Aorta (tissue), 5 donors: ENCODE measurements at places on chromosomes 3 and 15.

DNA sequence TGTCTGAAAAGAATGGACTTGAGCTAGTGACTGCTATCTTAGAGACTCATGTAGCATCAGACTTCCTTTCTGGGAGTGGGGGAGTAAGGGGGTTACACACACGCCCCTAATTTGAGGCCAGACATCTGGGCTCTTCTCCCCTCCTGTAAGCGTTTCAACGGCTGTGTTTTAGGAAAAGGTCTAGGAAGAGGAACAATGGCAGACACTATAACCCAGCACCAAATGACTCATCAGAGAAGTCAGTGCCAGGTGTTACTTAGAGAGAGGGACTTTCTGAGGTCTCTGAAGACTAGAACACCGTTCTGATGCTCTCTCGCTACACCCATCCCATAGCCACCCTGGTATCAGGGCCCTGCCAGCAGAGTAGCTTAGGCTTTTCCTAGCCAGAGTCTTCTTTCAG lies 65.5 kb downstream of the SSUH2 start:
- H3K4me3 ChIP-seq = no peak overlapping the region
- DNase-seq = no peak
- no peaks in the 10 kb centered on the region for H3K27me3 ChIP-seq
- peaks cover 3% of the 10 kb centered on the region for H3K36me3 ChIP-seq

DNA sequence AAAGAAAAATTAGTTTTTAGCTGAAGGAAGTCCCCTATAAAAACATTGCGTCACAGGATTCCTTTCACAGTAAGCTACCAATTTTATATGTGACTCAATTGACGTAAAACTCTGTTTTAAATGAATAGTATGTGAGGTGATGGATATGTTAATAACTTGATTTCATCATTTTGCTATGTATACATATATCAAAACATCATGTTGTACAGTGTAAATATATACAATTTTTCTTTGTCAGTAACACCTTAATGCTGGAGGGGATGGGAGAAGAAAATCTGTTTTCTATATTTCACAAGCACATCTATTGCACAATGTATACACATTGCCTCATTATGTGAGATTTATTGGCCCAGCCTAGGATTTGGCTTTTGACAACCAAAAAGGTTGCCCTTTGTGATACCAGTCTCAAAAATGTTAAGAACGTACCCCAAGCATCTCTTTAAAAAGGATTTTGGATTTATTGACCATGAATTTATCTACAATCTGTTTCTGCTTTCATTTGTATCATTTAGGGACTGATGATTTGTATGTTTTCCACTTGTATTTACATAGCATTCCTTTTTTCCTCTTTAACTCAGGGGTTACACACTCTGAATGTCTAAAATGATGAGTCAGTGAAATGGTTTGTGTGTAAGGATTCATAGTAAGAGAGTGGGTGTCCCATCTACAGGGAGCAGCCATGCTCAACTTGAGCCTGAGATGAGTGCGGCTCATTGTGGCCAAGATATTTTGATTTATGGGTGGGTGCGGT lies 62.6 kb downstream of the CRTC3 start:
- no peak overlapping the region for H3K4me3 ChIP-seq
- H3K27ac ChIP-seq = no peak overlapping the region
- no peaks in the 10 kb centered on the region for H3K27me3 ChIP-seq
- H3K36me3 ChIP-seq = no peaks in the 10 kb centered on the region
- H3K4me1 ChIP-seq = peaks cover 8% of the 10 kb centered on the region

DNA sequence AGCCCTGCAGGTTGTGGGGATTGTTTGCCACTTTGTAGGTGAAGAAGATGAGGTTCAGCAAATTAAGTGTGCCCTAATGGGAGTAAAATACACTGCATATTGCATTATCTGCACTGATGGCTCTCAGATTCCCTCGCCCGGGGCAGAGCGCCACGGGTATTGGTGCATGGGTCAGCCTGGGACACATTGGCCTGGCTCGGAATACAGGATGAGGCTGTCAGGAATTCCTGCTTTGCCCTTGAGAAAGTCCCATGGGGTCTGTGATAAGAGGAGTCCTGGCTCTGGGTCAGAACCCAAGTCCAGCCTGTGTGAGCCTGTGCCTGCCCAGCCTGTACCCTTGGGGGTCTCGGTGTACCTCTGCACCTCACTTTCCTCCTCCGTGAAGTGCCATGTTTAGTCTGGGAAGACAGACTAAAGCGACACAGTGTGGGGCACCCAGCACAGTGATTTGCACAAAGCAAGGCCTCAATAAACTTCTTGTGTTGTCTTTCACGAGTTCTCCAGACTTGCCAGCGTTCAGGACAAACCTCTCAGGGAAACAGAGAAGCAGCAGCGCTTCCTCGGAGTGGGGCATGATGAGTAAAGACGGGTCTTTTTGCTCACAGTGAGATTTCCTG lies 107.6 kb downstream of the LRRK1 start:
- peak; percentile 36 for DNase-seq
- H3K4me1 ChIP-seq = no peaks in the 10 kb centered on the region
- no peaks in the 10 kb centered on the region for H3K27me3 ChIP-seq
- no peak overlapping the region for H3K4me3 ChIP-seq
- peaks cover 2% of the 10 kb centered on the region for H3K36me3 ChIP-seq

DNA sequence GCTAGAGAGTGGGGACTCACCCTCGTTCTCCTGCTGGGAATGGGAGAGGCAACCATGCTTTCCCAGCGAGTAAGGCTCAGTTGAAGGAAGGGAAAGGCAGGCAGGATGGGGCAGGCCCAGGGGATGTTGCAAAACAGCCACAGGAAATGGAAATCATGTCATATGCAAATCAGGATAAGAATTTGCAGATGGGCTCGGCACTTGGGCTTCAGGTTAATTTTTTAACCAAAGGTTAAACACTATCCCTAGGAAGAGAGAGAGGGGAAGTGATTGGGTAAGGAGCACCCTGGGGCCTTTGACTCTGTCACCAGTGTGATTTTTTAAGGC lies 14.6 kb upstream of the PLA2G4E start:
- no peak for DNase-seq
- no peaks in the 10 kb centered on the region for H3K27me3 ChIP-seq
- H3K4me1 ChIP-seq = no peaks in the 10 kb centered on the region
- H3K4me3 ChIP-seq = no peak overlapping the region
- no peak overlapping the region for H3K27ac ChIP-seq

- no peak overlapping the region for H3K27ac ChIP-seq
- no peak for DNase-seq
- no peaks in the 10 kb centered on the region for H3K4me1 ChIP-seq
- H3K36me3 ChIP-seq = no peaks in the 10 kb centered on the region
Observed at GRCh38 chr15:26624128-26624527, 148.7 kb downstream of the GABRB3 start.

GRCh38 chr3:177633671-177634207 lies 436.5 kb upstream of the TBL1XR1 start:
- no peak for DNase-seq
- no peaks in the 10 kb centered on the region for H3K4me1 ChIP-seq
- H3K4me3 ChIP-seq = no peak overlapping the region
- no peak overlapping the region for H3K27ac ChIP-seq

DNA sequence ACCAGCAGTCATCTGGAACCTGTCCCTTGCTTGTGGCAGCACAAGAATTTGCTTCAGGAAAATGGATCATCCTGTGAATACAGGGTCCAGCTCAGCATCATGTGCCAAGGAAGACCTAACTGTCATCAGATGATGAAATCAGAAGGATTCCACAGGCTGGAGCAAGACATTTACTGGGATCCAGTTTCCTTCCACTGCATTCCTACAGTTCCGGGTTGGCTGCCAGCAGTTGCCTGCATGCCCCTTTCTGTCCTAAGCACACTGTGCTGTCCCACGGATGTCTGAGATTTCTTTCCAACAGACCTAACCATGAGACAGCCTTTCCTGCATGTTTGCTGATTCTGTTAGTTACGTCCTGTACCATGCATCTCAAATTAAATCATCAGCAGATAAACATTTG lies 140.7 kb downstream of the IMPG2 start:
- no peaks in the 10 kb centered on the region for H3K27me3 ChIP-seq
- H3K27ac ChIP-seq = no peak overlapping the region
- no peak for DNase-seq
- H3K36me3 ChIP-seq = no peaks in the 10 kb centered on the region

DNA sequence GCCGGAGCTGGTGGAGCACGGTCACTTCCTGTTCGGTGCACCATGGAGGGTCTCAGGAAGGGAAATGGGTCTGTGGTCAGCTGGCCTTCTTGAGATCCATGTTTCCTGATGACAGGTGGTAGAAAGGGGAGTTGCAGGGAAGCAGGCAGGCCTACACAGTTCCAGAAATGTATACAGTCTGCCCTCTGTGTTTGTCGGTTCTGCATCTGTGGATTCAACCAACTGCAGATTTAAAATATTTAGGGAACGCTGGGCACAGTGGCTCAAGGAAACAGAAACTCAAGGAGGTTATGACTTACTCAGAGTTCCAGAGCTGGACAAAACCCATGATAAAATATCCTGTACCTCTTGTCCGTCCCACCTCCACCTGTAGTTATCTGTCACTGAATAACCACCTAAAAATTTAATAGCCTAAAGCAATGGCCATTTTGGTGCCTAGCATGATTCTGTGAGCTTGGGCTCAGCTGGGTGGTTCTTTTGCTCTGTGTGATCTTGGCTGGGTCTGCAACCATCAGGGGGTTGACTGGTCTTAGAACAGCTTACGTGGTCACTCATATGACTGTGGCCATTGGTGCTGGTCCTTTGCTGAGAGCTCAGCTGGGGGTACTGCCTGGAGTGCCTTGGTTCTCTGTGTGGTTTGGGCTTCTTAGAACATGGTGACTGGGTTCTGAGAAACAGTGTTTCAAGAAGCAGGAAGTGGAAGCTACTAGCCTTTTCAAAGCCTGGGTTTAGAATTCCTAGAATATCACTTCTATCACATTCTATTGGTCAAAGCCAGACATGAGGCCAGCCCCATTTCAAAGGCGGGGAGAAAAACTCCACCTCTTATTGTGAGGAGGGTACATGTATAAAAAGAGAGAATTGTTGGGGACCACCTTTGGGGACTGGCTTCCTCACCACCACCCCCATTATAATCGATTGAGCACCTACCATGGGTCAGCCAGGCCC lies 239.7 kb upstream of the BHLHE40 start:
- no peaks in the 10 kb centered on the region for H3K27me3 ChIP-seq
- peak overlapping the region; percentile 94 for H3K27ac ChIP-seq
- no peaks in the 10 kb centered on the region for H3K36me3 ChIP-seq
- H3K4me1 ChIP-seq = peaks cover 5% of the 10 kb centered on the region

- no peak overlapping the region for H3K27ac ChIP-seq
- H3K4me3 ChIP-seq = no peak overlapping the region
- no peaks in the 10 kb centered on the region for H3K27me3 ChIP-seq
- no peaks in the 10 kb centered on the region for H3K4me1 ChIP-seq
- DNase-seq = no peak
Observed at GRCh38 chr3:183239046-183239445, 14.0 kb upstream of the B3GNT5 start.

- DNase-seq = no peak
- H3K4me1 ChIP-seq = no peaks in the 10 kb centered on the region
- no peak overlapping the region for H3K27ac ChIP-seq
- H3K27me3 ChIP-seq = no peaks in the 10 kb centered on the region
- peaks cover 10% of the 10 kb centered on the region for H3K36me3 ChIP-seq
- H3K4me3 ChIP-seq = no peak overlapping the region
Observed at GRCh38 chr3:128910006-128910405, 30.6 kb downstream of the ACAD9 start.

DNA sequence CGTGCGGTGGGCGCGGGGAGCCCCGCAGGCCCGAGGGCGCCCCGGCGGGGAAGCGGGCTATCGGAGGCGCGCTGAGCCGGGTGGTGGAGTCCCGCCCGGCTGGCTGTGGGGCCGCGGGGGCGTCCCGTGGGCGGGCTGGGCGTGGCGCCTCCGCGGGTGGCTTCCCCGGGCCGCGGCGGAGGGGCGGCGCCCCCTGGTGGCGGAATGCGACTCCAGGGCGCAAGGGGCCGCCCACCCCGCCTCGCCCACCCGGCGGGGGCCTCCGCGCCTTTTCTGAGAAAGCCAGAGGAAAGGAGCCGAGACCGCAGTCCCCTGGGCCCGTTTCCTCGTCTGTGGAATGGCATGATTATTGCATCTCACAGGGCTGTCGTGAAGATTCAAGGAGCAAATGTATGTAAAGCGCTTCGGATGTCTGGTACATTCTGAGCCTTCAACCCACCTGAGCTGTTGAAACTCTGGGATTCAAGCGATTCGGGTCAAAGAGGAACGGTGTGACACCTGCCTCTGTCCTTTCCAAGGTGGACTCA lies 31.9 kb upstream of the RAB6B start:
- H3K4me1 ChIP-seq = no peaks in the 10 kb centered on the region
- DNase-seq = no peak
- peak overlapping the region; percentile 54 for H3K4me3 ChIP-seq
- H3K36me3 ChIP-seq = no peaks in the 10 kb centered on the region

DNA sequence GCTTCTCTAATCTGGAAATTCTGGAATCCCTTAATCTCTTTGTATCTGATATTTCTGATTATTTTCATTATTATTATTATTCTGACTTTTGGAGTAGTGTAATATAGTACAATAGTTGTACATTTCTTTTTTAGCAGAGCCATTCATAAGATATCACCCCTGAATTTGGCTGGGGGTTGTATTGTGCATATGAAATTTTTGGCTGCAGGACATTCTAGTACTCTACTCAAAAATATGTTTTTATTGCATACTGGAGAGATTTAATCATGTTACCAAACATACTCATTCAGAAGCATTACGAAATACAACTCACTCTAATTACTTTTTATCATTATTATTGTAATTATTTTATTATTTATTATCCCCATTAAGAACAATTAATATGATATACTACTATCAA lies 589.7 kb upstream of the KCNMB2 start:
- no peaks in the 10 kb centered on the region for H3K4me1 ChIP-seq
- no peaks in the 10 kb centered on the region for H3K27me3 ChIP-seq
- H3K27ac ChIP-seq = no peak overlapping the region

DNA sequence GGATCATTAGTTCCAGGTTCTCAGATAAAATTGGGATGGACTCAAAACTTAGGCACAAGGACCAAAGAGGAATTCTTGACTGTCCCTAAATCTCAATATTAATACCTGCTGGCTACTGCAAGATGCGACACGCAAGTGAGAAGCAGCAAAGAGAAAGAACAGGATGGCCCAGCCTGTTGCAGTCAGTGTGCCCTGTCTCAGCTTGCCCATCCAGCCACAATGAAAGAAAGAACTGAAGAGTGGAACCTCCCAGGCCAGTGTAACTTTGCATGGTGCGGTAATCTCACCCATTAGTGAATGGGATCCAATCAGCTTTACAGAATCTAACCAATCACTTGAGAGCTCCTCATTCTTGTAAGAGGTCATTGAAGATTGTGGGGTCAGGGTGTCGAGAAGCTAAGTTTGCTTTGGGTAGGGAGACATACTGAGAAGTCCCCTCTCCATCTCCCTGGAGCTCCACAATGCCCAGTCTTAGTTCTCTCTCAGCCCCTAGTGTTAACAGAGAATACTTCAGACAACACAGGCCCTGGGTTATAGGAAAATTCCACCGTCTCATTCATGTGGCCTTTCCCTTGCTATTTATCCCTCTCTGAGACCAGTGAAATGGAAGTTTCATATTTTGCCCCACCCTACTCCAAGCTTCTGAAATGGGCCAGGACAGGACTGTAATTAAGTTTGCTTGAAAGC lies 3.2 kb upstream of the SLC9A9 start:
- no peak overlapping the region for H3K27ac ChIP-seq
- H3K4me1 ChIP-seq = peaks cover 2% of the 10 kb centered on the region

DNA sequence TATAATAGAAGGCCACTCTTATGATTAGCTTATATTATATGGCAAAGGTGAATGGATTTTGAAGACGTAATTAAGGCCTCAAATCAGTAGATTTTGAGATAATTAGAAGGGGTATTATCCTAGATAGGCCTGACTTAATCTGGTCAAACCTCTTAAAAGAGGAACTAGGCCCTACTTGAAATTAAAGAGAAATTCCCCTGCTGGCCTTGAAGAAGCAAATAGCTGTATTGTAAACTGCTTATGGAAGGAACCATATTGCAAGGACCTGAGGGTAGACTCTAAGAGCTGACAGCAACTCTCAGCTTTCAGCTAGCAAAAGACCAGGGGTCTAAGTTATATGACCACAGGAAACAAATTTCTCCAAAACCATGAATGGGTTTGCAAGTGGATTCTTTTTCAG lies 219.0 kb upstream of the ONECUT1 start:
- no peaks in the 10 kb centered on the region for H3K36me3 ChIP-seq
- no peak for DNase-seq
- peaks cover 1% of the 10 kb centered on the region for H3K27me3 ChIP-seq
